ENCODE measurements at places on chromosomes 13 and 19.

DNA sequence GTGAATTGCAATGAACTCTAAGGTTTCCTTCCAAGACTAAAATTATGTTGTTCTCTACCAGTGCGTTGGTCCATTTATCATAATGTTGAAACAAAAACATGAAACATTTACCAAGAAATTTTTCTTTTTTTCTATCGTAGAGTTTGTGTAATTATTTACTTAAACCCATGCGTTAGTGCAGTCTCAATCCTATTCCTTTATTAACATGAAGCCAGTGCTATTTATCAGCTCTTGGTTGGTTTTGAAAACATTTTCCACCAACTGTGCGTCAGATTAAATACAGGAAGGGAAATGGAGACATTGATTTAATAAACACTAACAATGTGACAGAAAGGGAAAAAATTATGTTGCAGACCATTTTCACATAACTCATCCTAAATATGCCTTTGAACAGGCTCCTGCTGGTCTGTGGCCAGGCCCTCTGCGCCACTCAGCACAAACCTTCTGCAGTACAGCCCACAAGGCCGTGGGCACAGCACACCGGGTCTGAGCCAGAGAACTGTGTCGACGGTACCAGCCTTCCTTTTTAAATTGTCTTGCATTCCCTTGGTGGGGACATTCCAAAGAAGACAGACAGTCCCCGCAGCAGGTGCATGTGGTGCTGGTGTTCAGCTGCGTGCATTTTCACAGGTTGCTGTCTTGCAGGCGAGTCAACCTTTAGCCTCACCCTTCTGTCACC lies 135.8 kb downstream of the SHISA2 start:
- no peak for DNase-seq

DNA sequence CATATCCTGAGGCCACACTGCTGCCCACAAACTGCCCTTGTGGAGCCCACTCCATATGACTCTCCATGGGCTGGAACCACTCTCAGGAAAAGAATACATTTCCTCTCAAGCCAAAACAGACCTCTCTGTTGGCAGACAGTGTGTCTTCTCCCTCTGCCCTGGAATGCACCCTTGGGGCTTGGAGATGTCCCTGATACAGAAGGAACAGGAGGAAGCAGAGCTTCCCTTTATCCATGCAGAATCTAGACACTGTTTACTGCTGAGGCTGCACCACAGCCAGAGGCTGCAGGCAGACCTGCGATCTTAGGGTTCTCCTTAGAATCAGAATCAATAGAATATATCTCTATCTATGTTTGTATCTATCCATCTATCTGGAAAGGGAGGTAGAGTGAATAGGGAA lies 26.8 kb upstream of the CYP4F8 start:
- no peak for DNase-seq

- DNase-seq: no peak
These were observed 265.1 kb upstream of the EDNRB start for GRCh38 chr13:78183732-78184131.

DNA sequence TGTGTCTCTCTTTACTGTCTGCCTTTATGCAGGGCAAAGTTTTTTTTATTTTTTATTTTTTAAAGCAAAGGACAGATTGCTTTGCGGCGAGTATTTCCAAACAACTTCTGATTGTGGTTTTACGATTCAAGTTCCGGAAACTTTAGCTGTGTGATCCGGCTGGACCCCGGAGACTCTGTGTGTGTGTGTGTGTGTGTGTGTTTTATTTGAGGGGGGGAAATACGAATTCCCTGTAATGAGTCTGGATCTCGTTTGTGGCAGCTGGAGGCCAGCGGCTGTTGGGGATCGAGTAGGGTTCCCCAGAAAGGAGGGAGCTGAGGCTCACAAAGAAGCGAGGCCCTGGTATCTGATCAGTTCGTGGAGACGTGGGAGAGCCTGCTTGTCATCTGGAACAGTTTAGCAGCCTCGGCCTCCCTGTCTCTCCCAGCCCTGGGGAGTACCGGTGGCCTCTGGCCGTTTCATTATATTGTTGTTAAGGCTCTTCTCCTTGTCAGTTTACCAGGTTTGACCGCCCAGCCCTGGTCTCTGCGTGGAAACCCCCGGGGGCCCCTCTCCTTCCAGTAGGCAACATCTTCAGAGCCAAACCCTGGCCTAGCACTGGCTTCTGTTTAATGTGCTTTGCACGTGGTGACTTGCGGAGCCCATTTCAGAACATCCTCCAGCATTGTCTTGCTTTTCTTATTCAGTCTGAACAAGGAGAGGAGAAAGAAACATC lies 1.3 kb downstream of the FARP1 start:
- DNase-seq: no peak

- DNase-seq: no peak
These were observed 15.1 kb downstream of the BRCA2 start for GRCh38 chr13:32330441-32330840.

DNA sequence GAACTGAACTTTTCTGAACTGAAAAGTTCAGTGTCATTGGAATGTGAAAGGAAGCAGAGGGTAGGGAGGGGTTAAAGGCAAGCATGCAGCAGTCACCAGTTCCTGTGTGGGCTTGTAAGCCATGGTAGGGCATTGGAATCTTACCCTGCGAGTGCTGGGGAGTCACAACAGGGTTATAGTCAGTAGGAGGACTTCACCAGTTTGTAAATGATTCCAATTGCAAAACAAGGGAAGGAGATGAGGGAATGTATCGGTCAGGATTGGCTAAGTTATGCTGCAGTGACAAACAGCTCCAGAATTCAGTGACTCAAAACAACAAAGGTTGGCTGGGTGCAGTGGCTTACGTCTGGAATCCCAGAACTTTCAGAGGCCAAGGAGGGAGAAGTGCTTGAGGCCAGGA lies 12.8 kb downstream of the LYPD3 start:
- DNase-seq: no peak

DNA sequence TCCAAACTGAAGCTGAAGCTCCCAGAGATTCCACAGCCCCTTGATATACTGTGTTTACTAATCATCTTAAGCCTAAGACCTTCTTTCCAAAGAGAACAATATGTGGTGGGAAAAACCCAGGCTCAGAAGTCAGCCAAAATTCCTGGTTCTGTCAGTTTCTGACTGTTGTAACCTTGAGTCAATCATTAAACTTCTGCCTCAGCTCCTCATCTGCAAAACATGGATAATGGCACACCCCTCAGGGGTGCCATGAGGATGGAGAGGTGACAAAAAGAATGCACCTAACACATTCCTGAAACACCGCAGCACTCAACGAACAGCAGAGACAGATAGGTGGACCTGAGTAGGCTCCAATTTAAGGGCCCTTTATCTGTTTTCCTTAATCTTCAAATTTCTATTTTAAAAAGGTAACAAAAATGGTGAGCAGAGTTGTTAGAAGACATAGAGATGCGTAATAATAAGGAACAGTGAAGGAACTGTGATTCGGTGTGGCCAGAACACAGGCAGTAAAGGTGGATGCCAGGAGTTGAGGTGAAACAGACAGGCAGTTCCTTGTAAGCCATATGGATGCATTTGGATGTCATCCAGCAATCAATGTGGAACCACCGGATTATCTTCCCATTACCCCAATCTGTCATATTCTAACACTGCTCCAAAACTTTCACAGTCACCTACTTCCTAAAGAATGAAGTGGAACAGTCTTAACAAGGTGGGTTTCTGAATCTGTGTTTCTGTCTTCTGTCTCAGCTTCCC lies 56.6 kb upstream of the DOCK9 start:
- no peak for DNase-seq
